ENCODE measurements at places on chromosomes 12 and 14.

DNA sequence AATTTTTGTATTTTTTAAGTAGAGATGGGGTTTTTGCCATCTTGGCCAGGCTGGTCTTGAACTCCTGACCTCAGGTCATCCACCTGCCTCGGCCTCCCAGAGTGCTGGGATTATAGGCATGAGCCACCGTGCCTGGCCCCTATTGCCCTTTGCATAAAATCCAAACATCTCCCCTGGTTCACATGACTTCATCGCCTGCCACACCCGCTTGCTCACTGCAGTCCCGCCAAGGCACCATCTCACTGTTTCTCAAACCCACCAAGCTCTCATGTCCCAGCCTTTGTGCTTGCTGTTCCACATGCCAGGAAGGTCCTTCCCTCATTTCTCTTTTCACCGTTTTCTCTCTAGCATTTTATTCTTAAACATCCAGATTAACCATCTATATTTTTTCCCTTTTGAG lies 9.7 kb downstream of the RHOF start:
- no peak for DNase-seq

- no peak for DNase-seq
Measured at GRCh38 chr12:47617476-47617875, 88.4 kb downstream of the RPAP3 start.

- DNase-seq = no peak
Measured at GRCh38 chr14:58738189-58738836, 100.6 kb downstream of the DACT1 start.

DNA sequence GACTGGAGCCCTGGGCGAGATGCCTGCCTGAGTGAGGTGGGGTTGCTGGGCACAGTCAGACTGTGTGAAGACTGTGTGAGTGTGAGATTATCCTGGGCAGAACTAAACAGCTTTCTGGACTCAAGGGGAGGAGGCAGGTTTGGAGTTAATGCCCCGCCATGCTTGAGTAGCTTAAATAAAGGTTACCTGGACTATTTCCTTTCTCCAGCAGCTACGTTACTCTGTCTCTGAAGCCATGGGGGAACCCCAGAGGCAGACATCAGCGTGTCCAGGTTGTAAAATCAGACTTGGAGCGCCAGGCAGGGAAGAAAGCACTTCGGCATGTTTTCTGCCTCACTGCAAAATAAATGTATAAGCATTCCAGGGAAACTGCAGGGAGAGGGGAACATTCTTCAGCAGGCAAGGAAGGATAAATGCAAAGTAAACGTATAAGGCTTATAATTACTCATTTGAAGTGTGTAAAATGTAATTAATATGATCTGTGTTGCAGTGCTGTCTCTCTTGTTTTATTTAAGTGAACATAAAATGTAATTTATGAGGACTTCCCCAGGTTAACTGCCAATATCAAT lies 129.7 kb downstream of the CHST11 start:
- no peak for DNase-seq

DNA sequence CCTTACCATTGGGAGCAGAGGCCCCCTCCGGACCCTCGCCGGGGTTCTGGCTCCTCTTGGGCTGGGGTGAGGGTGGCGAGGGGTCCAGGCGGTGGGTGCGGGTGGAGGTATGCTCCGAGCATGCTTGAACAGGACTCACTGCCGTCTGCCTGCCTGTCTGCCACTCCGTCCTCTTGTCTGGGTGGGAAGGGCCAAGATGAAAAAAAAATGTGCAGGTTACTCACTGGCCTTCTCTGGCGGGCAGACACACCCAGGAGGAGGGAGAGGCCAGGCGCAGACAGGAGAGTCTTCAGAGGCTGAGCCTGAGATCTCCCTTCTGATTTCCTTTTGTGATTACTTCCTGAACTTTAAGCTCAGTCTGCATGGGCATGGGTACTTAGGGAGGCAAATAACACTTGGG lies 76.1 kb downstream of the STON2 start:
- no peak for DNase-seq

- no peak for DNase-seq
Measured at GRCh38 chr12:131477613-131478012, 233.3 kb upstream of the SFSWAP start.

- DNase-seq = no peak
Measured at GRCh38 chr14:53967606-53968005, 11.0 kb upstream of the BMP4 start.

DNA sequence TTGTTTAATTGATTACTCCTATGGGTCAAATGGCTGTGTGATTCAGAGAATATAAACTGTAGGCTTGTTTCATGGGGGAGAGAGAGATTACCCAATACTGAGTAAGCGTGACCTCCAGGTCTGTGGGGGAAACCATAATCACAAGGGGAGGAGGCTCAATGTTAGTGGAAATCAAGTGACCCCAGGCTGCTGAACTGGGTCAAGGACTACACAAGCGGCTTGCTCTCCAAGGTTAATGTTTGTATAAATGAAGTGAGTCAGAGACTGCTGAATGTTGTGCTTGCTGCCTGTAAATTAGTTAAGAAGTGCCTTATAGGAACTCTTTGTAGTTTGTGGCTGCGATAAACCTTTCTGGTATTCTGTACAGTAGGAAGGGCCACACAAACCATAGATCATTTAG lies 479.7 kb downstream of the AACS start:
- no peak for DNase-seq

DNA sequence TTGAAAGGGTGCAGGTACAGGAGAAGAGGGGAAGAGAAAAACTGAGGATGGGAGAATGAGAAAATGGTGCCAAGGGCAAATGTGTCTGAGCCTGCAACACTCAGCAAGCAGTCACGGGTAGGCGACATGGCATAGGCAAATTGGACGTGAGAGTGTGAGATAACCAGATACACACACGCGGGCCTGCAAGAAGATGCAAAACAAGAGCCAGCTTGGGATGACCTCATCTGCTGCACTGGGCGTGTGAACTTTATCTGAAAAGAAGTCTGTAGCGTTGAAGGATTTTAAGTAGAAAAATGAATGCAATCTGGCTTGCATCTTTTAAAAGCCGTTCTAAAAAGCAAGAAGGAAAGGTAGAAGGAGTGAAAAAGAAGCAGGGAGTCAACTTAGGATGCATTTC lies 160.4 kb downstream of the NTF3 start:
- DNase-seq = no peak

DNA sequence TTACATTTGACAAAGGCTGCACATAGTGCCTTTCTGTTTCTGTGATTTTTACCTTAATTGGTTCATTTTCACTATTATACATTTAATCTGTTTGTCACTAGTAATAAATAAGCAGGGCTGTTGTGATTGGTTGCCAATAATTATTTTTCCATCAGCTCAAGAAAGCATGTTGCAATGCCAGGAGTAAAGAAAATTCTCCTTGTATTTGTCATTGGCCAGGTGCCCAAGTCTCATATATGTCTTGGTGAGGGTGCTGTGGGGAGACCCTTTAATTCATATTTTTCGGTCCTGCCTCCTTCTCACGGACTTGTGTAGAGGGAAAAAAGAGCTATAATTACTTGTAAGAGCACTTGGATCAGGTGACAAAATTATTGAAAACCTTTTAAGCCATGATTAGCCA lies 108.0 kb downstream of the KITLG start:
- no peak for DNase-seq

Data from activated CD8-positive, alpha-beta memory T cell treated with anti-CD3 and anti-CD28 coated beads for 48 hours (primary cell).